ENCODE measurements at places on chromosomes 4 and X.

DNA sequence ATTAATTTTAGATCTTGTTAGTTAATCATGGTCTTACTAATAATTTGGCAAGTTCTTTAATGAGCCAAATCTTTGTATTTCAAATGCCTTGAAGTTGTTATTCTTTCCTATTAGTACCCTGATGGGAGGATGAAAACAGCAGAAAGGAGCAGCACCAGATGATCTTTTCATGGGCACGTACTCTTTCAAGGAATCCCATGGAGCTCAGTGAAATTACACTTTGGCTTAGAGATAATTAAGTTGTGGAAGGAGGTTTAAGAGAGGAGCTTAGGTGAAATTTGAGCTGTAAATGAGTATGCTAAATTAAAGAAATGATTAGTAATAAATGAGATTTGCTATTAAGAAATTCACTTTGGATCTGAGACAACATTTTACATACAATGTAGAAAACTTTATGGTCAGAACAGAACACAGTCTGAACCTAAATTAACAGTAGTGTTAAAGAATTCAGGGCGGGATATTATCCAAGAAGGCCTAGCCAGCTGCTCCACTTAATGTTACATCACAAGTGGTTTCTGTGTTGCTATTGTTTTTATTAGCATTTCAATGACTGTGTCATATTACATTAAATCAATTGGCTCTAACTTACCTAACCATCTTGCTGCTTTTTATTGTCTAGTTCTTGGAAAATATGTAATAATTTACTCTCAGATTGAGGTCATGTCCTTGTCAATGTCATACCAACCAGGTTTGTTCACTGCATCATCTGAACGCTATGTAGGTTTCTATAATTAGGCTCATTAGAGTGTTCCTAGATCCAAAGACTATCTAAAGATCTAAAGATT lies 3.9 kb downstream of the MTHFD2L start:
- DNase-seq, result no peak

DNA sequence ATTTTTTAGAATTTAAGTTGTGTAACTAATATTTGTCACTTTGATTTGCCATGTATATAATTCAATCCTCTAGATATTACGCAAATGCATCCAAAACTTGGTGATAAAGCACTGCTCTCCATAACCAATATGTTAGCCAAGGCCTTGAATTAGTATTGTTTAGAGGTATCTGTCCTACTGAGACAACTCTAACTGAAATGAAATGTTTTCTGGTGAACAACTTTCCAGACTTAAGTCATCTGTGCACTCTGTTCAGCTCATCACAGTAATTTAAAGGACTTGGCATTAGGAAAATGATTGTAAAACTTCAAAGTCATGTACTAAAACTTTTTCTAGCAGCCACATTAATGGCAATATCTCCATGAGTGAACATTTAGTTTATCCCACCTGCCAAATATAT lies 73.1 kb downstream of the HPGD start:
- DNase-seq, result no peak

- no peak for DNase-seq
Measured at GRCh38 chr4:168274871-168275270, 43.7 kb downstream of the DDX60 start.

GRCh38 chr4:146273204-146273901 lies 59.0 kb downstream of the REELD1 start:
- no peak for DNase-seq

- DNase-seq, result no peak
Measured at GRCh38 chr4:153000076-153000420, 63.9 kb downstream of the FHDC1 start.

GRCh38 chr4:24559889-24560288 lies 24.5 kb downstream of the DHX15 start:
- no peak for DNase-seq

DNA sequence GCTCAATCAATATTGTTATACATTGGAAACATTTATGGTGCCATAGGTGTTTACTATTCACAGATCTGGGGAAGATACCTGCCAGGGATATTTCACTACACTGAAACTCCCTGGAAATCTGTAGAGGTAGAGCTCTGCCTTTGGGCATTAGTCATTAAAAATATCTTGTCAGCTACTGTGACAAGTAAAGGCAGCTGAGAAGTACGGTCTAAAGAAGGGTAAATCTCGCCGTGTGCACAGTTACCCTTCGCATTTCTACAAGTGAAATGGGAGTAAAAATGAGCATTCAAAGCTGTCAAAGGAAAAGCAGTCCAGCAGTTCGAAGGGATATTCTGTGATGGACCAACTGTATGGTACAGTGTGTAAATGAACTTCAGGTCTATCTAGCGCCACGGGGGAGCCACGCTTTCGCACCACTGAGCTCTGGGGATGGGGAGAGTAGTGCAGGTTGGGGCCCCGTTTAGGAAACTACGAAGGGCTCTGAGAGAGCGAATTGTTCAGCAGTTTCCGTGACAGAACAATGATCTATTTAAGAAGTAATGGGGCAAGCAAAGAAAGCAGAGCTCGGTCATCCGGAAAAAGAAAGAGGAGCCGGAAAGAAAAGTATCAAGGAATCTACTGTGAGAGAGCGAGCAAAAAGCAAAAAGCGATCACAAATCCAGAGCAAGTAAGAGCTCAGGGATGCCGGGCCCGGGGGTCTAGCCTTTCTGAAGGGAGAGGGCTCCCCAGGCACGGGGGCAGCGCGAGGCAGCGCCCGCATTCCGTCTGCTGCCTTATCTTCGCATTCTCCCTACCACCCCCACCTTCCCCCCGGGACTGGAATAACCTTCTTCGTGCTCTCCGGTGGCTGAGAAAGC lies 646 bp downstream of the TIGD4 start:
- DNase-seq, result peak; percentile 13

DNA sequence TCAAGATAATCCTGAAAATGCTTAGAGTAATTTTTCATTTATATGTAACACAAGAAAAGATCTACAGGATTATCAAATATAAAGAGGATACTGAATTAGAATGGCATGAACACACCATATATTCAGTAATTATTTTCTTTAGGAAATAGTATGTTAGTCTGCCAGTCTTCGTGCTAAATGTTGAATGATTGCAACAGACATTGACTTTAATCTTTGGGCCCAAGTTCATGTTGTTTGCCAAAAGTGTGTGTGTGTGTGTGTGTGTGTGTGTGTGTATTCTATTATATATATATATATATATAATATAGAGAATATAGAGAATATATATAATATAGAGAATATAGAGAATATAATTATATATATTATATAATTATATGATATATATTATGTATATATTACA lies 186.6 kb downstream of the TMEM47 start:
- no peak for DNase-seq

DNA sequence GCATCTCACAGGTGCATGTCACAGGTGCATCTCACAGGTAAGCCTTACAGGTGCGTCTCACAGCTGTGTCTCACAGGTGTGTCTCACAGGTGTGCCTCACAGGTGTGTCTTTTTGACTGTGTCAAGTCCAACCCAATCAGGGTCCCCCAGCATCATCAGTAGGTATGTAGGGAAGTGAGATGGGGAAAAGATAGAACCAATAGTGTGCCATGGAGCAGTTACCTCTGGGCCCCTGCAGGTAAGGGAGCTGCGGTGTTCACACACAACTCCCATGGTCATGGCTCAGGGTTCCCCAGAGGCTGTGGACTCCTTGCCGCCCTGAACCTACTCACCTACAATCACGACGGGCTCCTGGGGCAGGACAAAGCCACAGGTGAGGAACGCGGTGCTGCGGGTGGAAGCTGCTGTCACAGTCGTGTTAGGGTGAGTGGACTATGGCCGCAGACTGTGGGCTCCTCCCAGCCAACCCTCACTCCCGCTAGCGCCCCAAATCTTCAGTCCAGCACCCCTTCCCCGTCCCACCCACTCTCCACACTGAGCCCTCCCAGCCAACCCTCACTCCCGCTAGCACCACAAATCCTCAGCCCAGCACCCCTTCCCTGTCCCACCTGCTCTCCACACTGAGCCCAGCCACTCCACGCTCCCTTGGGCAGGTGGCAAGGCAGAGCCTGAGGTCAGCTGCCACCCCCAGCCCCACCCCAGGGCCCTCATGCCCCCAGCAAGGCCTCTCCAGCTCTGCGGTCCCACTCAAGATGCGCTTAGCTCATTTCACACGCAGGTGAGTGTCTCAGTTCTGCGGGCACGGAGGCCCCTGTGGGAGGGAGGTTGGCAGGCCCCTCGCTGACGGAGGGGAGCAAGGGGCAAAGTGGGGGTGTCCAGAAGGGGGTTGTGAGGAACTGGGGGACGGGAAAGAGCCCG lies 2.1 kb upstream of the PDE6B start:
- no peak for DNase-seq

DNA sequence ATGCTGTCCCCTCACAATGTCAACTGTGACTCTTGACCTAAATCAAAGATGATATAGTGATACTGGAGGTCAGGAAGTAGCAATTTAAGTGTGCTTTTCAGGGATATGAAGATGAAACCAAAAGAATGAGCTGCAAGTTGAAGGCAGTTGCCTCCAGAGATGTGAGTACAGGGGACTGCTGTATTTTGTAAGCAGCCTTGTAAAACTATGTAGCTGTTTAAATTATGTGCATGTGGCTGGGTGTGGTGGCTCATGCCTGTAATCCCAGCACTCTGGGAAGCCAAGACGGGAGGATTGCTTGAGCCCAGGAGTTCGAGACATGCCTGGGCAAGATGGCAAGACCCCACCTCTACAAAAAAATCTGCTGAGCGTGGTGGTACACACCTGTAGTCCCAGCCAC lies 15.1 kb upstream of the TNIP2 start:
- DNase-seq, result no peak

- DNase-seq, result no peak
Measured at GRCh38 chrX:4225086-4225485, 511.6 kb upstream of the PRKX start.

DNA sequence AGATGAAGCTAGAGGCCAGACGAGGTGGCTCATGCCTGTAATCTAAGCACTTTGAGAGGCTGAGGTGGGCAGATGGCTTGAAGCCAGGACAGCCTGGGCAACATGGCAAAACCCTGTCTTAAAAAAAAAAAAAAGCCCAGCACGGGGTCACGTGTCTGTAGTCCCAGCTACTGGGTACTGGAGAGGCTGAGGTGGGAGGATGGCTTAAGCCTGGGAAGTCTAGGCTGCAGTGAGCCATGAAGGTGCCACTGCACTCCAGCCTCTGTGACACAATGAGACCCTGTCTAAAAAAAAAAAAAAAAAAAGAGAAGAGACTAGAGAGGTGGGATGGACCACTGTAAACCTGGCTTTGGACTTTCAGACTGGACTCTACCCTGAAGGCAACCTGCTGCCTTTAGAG lies 10.7 kb upstream of the LRBA start:
- DNase-seq, result no peak

GRCh38 chrX:107850422-107850765 lies 24.7 kb downstream of the MID2 start:
- no peak for DNase-seq

- no peak for DNase-seq
Measured at GRCh38 chrX:106912864-106913263, 7.3 kb upstream of the CLDN2 start.

GRCh38 chrX:24662352-24662751 lies 15.2 kb upstream of the PCYT1B start:
- DNase-seq, result no peak

- no peak for DNase-seq
Measured at GRCh38 chr4:77418333-77418732, 187.3 kb upstream of the CXCL13 start.

DNA sequence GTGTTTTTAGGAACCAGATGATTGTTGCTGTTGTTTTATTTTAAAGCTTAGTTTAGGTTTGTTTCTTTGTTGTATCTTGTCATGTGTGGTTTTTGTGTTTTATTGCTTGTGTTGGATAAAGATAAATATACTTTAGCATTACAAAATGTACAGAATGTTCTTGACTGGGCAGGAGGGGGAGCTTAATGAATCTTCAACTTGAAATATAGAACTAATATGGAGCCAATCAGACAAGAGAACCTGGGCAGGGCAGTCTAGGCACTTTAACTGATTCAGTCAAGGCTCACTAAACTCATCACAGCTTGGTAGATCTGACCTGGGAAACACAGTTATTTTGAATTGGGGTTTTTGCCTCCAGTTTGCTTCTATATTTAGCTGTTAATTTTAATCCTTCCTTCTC lies 304.2 kb downstream of the ARHGAP24 start:
- DNase-seq, result no peak

DNA sequence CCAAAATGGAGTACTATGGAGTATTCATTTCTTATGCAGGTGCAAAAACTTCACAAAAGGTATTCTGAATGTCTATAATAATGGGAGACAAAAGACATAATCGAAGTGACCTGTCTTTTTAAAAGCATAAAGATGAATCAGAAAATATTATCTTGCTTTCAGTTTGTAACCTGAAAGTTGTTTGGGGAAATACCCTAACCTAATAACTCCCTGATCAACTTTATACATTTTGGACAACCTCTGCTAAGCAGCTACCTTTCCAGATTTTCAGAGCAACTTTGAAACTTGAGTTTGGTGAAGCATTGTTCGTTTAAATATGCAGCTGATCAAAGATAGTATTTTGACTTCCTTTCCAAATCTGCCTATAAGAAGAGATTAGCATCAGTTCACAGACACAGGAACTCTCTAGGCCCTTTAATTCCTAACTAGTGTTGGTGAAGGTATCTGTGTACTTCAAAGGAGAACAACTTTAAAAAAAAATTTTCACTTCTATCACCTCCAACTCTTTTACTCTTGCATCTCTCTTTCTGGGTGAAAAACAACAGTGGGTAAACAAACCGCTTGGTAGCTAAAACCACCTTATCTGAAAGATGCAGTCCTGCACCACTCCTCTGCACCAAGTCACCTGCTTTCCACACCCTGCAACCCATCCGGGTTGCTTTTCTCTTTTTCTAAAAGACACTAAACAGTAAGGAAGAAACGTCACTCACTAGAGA lies 26.5 kb downstream of the CD40LG start:
- no peak for DNase-seq

DNA sequence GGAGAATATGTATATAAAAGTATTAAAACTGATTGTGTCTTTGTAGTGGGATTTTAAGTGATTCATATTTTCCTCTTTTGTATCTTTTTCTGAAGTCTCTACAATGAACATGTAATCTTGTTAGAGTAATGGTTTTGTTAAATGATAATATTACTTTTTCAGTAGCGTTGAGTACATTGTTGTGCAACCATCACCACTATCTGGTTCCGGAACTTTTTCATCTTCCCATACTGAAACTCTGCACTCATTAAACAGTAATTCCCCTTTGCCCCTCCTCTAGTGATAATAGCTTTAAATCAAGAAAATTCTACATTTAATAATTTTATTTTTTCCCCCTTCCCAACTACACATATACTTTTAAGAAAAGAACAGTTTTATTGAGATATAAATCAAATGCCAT lies 23.3 kb downstream of the SHROOM3 start:
- no peak for DNase-seq

GRCh38 chr4:142817442-142817841 lies 28.7 kb downstream of the INPP4B start:
- DNase-seq, result peak; percentile 30

GRCh38 chr4:31737419-31737818 lies 1017.2 kb downstream of the PCDH7 start:
- DNase-seq, result no peak

DNA sequence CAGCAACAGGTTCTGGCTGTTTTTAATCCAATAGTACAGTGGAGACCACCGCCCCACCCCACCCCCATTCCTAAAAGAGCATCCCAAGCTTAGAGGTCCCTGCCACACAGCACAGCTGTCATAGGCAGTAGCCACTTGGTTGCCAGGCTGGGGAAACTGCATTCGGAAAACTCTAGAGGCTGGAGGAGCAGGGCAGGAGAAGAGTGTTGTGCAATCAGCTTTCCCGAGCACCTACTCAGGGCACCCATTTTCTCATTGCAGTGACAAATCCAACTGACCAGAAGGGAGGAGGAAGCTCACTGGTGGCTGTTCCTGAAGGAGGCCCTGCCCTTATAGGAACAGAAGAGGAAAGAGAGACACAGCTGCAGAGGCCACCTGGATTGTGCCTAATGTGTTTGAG lies 1.1 kb downstream of the CXCL1 start:
- no peak for DNase-seq

- DNase-seq, result no peak
Measured at GRCh38 chr4:22410645-22411247, 105.1 kb downstream of the ADGRA3 start.

Data from activated T-cell treated with anti-CD3 and anti-CD28 coated beads for 24 hours (primary cell).